Dermis blood vessel endothelial cell (primary cell): ENCODE measurements at places on chromosomes 12 and 14. TPM values are rescaled to one million over a fixed set of nuclear protein-coding genes. Genes with fewer than 3 reads are reported as not detected.

DNA sequence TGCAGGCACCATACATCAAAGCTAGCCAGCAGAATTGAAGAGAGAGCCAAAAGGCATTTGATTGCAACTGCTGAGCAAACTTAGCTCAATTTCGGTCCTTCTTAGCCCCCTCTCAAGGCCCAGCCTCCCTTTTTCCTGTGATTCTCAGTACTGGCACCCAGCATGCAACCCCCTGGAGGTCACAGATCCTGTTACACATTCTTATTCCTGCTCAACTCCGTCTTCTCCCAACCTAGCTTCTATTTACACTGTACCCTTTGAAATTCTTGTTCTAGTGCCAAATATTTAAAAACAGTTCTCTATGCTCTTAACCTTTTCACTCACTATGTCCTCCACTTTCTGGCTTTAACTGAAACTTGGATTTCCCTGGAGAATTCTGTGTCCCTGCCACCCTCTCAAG, 131.3 kb upstream of the CPSF6 start:
- DNase-seq, result no peak

DNA sequence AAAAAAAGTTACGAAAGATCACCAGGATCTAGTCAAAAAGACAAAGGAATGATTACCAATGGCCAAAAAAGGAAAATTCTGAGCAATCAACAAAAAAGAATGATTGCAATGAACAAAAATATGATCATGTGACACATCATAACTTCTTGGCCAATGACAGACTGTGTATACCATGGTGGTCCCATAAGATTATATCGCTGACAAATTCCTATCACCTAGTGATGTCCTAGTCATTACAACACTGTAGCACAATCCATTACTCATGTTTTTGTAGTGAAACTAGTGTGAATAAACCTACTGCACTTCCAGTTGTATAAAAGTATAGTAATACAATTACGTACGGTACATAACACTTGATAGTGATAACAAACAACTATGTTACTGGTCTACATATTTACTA, 12.3 kb downstream of the SEL1L start:
- DNase-seq, result no peak

GRCh38 chr12:108198043-108198442, 69.0 kb downstream of the WSCD2 start:
- DNase-seq, result no peak

DNA sequence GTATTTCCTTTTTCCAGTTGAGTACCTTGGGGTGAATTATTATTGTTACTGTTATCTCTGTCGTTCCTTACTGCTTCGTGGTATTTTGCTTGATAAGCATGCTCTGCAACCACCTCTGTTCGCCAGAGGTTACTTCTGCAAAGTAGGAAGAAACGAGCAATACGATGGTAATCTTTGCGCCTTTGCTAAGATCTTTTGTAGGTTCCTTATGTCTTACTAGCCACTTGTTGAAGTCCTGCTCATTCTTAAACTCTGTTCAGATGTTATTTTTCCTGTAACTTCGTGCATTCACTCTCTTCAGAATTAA, 729 bp upstream of the M6PR start:
- DNase-seq, result no peak

GRCh38 chr12:94602024-94602423, 48.3 kb downstream of the TMCC3 start:
- DNase-seq, result no peak

DNA sequence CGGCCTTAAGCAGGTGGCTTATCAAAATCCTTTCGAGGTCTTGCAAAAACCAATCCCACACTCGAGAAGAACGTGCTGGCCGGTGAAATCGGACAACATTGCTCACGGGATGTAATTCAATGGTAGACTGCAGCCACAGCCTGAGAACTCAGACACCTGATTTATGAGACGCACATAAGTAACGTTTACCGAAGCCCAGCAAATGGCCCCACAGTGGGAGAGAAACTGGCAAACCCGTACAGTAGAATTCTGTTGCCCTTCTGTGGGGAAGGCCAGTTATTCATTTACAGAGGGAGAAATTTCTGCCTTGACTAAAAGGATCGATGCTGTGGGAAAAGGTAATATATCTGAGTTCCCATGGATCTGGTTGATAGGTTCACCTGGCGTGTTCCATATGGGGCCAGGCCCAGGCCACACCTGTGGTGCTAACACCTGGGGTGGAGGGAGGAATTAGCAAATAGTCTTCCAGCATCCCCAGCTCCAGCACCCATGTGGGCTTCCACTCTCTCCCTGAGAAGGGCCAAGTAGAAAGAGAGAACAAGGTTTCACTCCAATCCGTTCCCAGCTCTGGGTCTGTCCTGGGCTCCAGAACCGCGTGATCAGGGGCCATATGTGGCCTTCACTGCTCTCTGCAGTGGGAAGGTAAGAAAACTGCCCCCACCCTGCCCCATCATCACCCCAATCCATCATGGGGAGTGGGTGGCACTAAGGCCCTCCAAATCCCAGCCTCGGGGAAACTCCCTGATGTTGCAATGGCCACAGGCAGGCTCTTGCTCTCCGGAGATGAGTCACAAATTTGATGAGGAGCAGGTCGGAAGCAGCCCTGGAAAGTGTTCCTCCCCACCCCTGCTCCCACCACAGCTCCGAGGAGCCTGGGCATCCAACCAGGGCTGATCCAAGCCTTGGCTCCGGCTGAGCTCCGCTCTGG, 12.7 kb downstream of the BDKRB1 start:
- peak; percentile 15 for DNase-seq

DNA sequence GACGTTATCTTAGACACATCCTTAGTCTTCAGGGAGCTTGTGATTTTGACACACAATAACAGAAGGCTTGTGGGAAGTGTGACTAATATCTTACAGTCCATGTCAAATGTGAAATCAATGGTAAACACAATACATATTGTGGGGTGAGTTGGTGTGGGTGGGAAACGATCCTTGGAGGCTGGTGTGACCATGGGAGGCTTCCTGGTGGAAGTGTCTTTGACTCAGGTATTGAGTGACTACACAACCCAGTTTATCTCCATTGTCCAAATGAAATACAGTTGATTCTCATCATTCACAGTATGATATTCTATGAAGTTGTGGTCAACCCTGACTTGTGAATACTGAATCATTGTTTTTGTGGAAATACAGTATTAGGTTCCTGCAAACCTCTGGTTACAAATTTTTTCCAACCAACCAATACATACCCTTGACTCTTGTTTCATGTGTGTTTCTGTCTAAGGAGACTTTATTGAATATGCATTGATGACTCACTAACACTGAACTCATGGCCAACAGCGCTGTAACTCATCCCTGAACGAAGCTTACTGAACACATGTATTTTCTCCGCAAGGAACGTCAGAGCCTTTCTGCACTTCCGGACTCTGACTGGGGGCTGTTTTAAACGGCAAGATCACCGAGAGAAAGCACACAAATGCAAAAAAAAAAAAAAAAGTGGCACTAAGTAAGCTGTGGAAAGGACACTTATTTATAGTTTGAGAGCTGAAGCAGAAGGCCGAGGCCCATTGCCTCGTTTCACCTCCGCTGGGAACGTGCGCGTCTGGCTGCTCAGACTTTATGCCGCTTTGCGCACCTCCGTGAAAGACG, 59.0 kb downstream of the CLMN start:
- DNase-seq, result peak; percentile 83

DNA sequence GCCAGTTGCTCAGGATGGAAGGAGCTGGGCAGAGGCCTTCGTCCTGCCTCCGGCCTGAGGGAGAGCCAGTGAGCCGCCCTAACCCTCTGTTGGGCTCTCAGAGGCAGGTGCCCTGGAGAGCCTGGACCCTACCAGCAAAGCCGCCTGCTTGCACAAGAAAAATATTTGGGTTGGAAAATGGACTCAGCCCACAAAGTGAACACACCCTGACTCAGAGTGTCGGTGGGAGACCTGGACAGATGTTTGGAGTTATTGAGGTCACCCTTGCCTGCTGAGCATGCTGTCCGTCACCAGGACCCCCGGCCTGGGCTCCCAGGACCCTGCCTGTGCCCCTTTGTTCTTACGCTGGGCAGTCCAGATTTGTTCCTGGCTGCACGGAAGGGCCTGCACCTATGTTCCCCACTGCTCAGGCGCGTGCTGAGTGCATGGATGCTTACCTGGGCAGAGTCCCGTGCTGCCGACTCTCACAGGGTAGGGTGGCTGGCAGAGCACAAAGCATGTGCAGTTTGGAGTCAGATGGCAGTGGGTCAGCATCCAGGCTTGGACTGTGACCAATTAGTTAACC, 22.4 kb downstream of the FAM181A start:
- DNase-seq, result no peak

- no peak for DNase-seq
Observed at GRCh38 chr14:68020493-68020892, 200.9 kb downstream of the RAD51B start.

GRCh38 chr12:130142736-130143135, 19.5 kb upstream of the FZD10 start:
- no peak for DNase-seq

DNA sequence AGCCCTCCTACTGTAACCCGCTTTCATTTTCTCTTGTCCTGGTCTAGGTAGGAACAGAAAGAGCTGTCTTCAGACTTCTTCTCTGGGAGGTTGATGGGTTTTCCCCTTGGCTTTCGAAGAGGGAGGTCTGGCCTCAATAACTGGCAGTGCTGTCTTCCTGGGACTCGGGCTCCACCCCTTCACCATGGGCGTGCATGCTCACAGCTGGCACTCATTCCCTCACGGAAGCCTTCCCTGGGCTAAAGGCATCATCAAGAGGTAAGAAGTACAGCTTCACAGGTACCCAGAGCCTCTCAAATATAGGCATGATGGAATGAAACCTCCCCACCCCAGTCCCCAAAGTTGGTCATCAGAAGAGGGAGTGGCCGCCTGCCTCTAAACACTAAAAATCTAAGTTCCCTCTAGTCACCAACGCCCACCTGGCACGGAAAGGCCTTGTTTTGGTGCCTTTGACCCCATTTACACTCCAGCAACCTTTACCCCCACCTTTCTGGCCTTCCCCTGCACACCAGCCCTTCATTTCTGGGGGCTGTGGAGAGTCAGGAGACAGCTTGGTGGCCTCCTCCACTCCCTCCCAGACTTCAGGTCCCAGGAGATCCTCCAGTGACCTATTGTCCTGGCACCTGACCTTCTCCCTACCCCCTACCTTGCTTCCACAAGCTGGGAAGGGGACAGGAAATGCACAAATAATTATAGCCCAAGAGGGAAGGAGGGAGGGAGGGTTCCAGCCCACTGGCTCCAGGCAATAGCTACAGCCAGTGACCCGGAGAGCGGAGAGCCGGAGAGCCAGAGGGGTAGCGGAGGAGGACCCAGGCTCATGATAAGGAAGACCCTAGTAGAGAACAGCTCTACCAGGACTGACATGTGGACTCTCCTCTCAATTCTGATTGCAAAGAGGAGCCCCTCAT, 2.8 kb downstream of the RAPGEF3 start:
- DNase-seq, result no peak

DNA sequence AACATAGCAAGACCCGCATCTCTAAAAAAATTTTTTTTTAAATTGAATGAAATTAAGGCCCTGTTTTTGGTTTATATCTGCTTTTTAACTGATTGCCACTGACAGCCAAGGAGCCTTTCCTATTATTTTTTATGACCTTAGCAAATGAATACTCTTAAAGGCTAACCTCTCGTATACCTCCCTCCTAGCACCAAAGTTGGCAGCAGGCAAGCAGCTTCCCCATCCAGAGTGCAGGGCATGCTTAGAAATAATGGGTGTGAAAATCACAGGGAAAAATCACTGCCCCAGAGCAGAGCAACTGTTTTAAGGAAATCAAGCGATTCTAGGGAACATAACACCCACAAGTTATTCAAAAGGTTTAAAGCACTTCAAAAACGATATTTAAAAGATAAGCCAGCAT, 20.7 kb downstream of the HAL start:
- no peak for DNase-seq

DNA sequence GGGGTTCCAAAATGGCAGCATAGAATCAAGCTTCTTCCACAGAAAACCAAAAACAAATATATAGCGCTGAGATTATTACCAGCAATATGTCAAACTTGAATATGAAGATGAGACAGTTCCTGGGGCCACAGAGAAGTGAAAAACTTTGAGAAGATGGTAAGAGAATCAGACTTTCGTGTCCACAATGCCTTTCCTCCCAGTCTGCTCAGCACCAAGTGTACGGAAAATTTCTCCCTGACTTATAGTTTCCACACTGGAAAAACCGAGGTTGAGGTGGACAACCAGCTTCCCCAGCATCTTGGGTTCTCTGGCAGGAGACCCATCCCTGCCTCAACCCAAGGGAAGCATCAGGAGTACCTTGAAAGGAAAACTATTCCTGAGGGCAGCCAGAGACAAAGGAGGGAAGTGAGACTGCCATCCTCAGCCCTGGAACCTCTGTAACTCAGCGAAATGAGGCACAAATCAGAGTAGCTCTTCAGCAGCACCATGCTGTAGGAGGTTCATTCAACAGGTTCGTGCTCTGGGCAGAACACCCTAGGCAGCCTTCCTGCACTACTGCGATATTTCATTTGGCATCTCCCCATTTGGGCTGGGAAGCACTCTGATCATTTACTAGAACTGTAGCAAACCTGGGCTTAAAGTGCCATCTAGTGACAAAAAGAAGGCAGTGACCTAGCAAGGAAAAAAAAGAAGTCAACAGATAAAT, 52.4 kb upstream of the CAPRIN2 start:
- peak; percentile 80 for DNase-seq

- no peak for DNase-seq
Observed at GRCh38 chr12:55700255-55701018, 7.3 kb downstream of the ITGA7 start.

- DNase-seq, result peak; percentile 73
Observed at GRCh38 chr14:71130491-71131179, 223.4 kb downstream of the PCNX1 start.

The DCN gene
- 4.3 and 35.6 TPM in 2 replicates for total RNA-seq

The RPS26 gene
- total RNA-seq, result 199 and 372 TPM in 2 replicates

The HOXC10 gene
- 0.28 and 0.85 TPM in 2 replicates for total RNA-seq

The SPIC gene
- total RNA-seq, result not detected in 2 replicates

The HCAR1 gene
- 0.05 TPM in 1 of 2 replicates, not detected in the other for total RNA-seq

The SRRM4 gene
- not detected in 2 replicates for total RNA-seq

The GNG2 gene
- total RNA-seq, result 2.9 and 5.9 TPM in 2 replicates

The AP4S1 gene
- 6.8 TPM in 2 replicates for total RNA-seq

The USP44 gene
- total RNA-seq, result 3.4 and 5.4 TPM in 2 replicates

The EID3 gene
- 5.4 and 6.8 TPM in 2 replicates for total RNA-seq

The REP15 gene
- 7.0 and 10.9 TPM in 2 replicates for total RNA-seq

The NYNRIN gene
- 12.6 and 17.0 TPM in 2 replicates for total RNA-seq

The NTN4 gene
- 469 and 711 TPM in 2 replicates for total RNA-seq

The TMEM229B gene
- 1.1 and 1.4 TPM in 2 replicates for total RNA-seq

The TEP1 gene
- 36.2 and 56.0 TPM in 2 replicates for total RNA-seq
